Osteoblast (primary cell): ENCODE measurements at places on chromosomes 12 and 14. TPM values are rescaled to one million over a fixed set of nuclear protein-coding genes. Genes with fewer than 3 reads are reported as not detected.

GRCh38 chr14:98901511-98902205, 370.3 kb downstream of the BCL11B start:
- H3K36me3 ChIP-seq = no peaks in the 10 kb centered on the region
- no peak overlapping the region for H3K27ac ChIP-seq
- H3K4me1 ChIP-seq = no peaks in the 10 kb centered on the region
- no peak for DNase-seq

DNA sequence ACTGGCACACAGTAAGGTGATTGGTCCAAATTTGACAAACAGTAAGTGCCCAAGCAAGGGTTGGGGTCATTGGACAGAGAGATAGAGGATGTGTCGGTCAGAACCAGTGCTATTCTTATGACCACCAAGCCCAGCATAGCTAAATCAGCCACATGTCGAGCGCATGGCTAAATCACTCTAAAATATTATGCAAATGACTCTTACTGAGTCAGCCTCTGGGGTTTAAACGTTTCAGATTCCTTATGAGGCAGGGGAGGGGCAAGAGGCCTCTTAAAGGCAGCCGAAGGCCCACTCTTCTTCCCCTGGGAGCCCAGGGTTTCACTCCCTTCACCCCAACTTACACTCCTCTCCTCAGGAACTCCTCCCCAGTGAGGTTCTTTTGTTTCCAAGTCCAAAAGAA, 603 bp upstream of the ENDOU start:
- peaks cover 49% of the 10 kb centered on the region for H3K4me1 ChIP-seq
- H3K36me3 ChIP-seq = no peaks in the 10 kb centered on the region
- H3K4me3 ChIP-seq = peak overlapping the region; percentile 33
- H3K27ac ChIP-seq = peak overlapping the region; percentile 56
- peak; percentile 95 for DNase-seq
- no peaks in the 10 kb centered on the region for H3K27me3 ChIP-seq

DNA sequence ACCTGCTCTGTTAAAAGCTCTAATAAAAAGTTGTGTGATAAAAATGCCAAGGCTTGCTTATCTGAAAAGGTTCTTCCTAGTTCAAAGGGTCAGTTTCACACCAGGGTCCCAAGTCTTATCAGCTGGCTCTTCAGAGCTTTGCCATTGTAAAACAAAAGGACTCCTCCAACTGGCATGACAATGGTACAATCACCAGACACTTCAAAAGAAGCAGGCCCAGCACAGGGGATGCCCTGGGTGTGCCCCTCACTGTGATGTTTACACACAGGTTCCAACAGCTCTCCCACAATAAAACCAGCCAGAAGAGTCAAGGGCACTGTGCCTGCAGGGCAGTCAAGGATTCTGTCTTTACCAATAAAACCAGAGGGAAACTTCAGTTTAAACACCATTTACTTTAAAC, 78.7 kb downstream of the PRICKLE1 start:
- DNase-seq = no peak
- no peaks in the 10 kb centered on the region for H3K4me1 ChIP-seq
- no peak overlapping the region for H3K27ac ChIP-seq
- H3K4me3 ChIP-seq = no peak overlapping the region
- peaks cover 8% of the 10 kb centered on the region for H3K36me3 ChIP-seq
- no peaks in the 10 kb centered on the region for H3K27me3 ChIP-seq

DNA sequence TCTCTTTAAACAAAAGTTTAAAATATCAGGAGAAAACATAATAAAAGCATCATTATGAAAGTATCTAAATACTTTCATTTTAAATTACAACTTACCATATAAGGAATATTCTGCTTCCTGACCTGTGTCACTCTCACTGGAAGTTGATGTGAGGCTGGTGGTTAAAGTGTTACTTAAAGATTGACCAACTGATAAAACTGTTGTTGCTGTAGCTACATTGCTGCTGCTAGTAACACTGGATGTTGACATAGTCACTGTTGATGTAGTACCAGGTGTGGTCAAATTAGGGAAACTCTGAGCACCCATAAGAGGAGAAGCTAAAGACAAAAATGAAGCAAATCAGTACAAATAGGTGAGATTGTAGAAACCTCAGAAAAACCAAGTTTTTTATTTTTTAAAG, 79.9 kb downstream of the HECTD1 start:
- no peaks in the 10 kb centered on the region for H3K27me3 ChIP-seq
- no peak overlapping the region for H3K27ac ChIP-seq
- H3K36me3 ChIP-seq = peaks cover 54% of the 10 kb centered on the region
- no peak overlapping the region for H3K4me3 ChIP-seq

GRCh38 chr12:115233891-115234543, 550.0 kb upstream of the TBX3 start:
- no peak overlapping the region for H3K4me3 ChIP-seq
- no peak overlapping the region for H3K27ac ChIP-seq
- H3K4me1 ChIP-seq = peaks cover 6% of the 10 kb centered on the region
- no peaks in the 10 kb centered on the region for H3K36me3 ChIP-seq

Gene GPR84
- 0.36 TPM in 1 of 2 replicates, not detected in the other for total RNA-seq

Gene C12orf50
- under 0.01 TPM in 1 of 2 replicates, not detected in the other for total RNA-seq

Gene DTX1
- under 0.01 TPM in 2 replicates for total RNA-seq

- no peaks in the 10 kb centered on the region for H3K27me3 ChIP-seq
- H3K4me1 ChIP-seq = peaks cover 18% of the 10 kb centered on the region
- peak overlapping the region; percentile 68 for H3K27ac ChIP-seq
- H3K4me3 ChIP-seq = no peak overlapping the region
- no peaks in the 10 kb centered on the region for H3K36me3 ChIP-seq
- DNase-seq = no peak
Observed at GRCh38 chr12:89383235-89384049, 31.1 kb upstream of the DUSP6 start.

DNA sequence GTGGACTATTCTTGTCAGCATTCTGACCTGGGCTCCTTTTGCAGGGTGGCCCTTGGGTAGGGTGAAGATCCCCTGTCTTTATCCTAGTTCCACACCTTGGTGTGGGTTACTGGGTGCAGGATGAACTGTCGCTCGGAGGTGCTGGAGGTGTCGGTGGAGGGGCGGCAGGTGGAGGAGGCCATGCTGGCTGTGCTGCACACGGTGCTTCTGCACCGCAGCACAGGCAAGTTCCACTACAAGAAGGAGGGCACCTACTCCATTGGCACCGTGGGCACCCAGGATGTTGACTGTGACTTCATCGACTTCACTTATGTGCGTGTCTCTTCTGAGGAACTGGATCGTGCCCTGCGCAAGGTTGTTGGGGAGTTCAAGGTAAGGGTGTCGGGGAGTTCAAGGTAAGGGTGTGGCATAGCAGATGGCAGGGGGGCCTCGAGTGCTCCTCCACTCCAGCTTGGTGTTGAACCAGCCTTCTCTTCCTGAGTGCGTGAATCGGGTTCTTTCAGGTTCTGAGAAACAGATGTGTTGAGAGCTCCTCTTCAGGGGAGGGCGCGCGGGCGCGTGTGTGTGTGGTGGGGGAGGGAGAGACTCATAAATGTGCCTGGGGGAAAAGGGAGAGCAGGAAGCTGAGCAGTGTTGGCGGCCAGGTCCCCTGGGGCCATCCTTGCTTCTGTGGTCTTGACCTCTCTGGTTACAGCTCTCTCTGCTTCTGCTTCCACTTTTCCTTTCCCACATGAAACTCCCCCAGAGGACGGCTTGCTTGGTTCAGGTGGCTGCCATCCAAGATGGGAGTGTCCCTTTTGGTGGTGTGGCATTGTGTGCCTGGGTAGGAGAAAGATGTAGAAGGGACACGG, 4.0 kb downstream of the ATG101 start:
- H3K27ac ChIP-seq = peak overlapping the region; percentile 18
- no peaks in the 10 kb centered on the region for H3K27me3 ChIP-seq
- peak; percentile 96 for DNase-seq

Gene KRT82
- not detected in 2 replicates for total RNA-seq

DNA sequence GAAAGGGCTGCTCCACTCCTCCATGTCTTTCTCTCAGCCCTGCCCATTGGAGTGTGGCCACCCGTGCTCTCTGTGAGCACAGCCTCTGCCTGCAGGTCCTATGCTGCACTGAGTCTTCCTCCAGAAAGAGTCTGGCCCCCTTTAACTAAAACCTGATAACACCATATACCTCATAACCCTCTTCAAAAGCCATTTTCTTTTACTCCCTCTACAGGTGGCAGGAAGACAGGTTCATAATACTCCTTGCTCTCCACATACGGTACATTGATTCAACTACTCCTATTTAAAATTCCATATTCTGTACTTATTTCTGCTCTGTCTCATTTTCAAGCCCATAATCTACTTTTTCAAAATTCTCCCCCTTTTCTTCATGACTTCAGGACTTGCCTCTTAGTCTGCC, 144.0 kb downstream of the HELB start:
- no peak overlapping the region for H3K27ac ChIP-seq
- H3K4me3 ChIP-seq = no peak overlapping the region
- no peak for DNase-seq

- no peak for DNase-seq
- H3K4me1 ChIP-seq = peaks cover 14% of the 10 kb centered on the region
- no peaks in the 10 kb centered on the region for H3K27me3 ChIP-seq
- H3K27ac ChIP-seq = no peak overlapping the region
- no peaks in the 10 kb centered on the region for H3K36me3 ChIP-seq
Observed at GRCh38 chr12:114898159-114898558, 214.2 kb upstream of the TBX3 start.

DNA sequence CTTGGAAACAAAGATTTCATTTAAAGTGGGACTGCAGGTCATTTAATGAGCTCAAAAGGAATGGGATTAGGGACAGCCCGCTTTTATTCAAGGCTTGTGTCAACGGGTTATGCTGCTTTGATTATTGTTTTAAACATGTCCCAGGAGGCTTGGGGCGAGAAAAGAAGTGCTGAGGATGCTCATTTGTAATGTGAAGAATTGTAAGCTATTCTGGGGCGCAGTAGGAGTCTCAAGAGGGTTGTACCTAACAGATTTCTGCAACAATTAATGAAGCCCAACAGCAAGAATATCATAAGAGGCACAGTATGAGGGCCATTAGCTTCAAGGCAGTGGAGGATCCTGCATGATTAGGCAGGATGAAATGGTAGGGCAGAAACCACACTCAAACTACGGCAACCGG, 122.5 kb downstream of the KTN1 start:
- DNase-seq = no peak
- H3K36me3 ChIP-seq = no peaks in the 10 kb centered on the region
- peaks cover 14% of the 10 kb centered on the region for H3K4me1 ChIP-seq
- H3K4me3 ChIP-seq = no peak overlapping the region
- no peaks in the 10 kb centered on the region for H3K27me3 ChIP-seq

Gene OR6C2
- not detected in 2 replicates for total RNA-seq

GRCh38 chr12:49025463-49025862, 6.9 kb upstream of the PRKAG1 start:
- no peaks in the 10 kb centered on the region for H3K4me1 ChIP-seq
- no peaks in the 10 kb centered on the region for H3K27me3 ChIP-seq
- peaks cover 89% of the 10 kb centered on the region for H3K36me3 ChIP-seq
- DNase-seq = no peak
- no peak overlapping the region for H3K27ac ChIP-seq

GRCh38 chr12:39623919-39624318, 4.3 kb upstream of the ABCD2 start:
- H3K4me3 ChIP-seq = no peak overlapping the region
- no peak overlapping the region for H3K27ac ChIP-seq
- H3K36me3 ChIP-seq = no peaks in the 10 kb centered on the region
- peak; percentile 58 for DNase-seq
- H3K27me3 ChIP-seq = no peaks in the 10 kb centered on the region
- peaks cover 10% of the 10 kb centered on the region for H3K4me1 ChIP-seq

- no peak overlapping the region for H3K27ac ChIP-seq
- no peak overlapping the region for H3K4me3 ChIP-seq
- DNase-seq = no peak
- no peaks in the 10 kb centered on the region for H3K4me1 ChIP-seq
Observed at GRCh38 chr14:89240414-89240813, 176.6 kb downstream of the FOXN3 start.

- no peaks in the 10 kb centered on the region for H3K27me3 ChIP-seq
- H3K4me1 ChIP-seq = peaks cover 12% of the 10 kb centered on the region
- DNase-seq = no peak
Observed at GRCh38 chr12:2457933-2458414, 336.8 kb upstream of the FKBP4 start.

- peaks cover 5% of the 10 kb centered on the region for H3K27me3 ChIP-seq
- no peak overlapping the region for H3K27ac ChIP-seq
- H3K4me3 ChIP-seq = no peak overlapping the region
- DNase-seq = no peak
- no peaks in the 10 kb centered on the region for H3K36me3 ChIP-seq
- H3K4me1 ChIP-seq = peaks cover 16% of the 10 kb centered on the region
Observed at GRCh38 chr14:96578619-96579018, 76.4 kb downstream of the PAPOLA start.

Gene GAS2L3
- total RNA-seq = 29.3 and 33.3 TPM in 2 replicates

Gene VWF
- total RNA-seq = 0.29 and 0.72 TPM in 2 replicates

Gene AKAP5
- 0.59 and 1.1 TPM in 2 replicates for total RNA-seq
